ENCODE measurements at places on chromosomes 12 and 14. TPM values are rescaled to one million over a fixed set of nuclear protein-coding genes. Genes with fewer than 3 reads are reported as not detected.

The MDGA2 gene
- 0.19 TPM for total RNA-seq

The VRTN gene
- not detected for total RNA-seq

The PLD4 gene
- total RNA-seq = 0.44 TPM

The PTPRB gene
- total RNA-seq = 38.7 TPM

The TRPV4 gene
- 0.33 TPM for total RNA-seq

The FLVCR2 gene
- 3.2 TPM for total RNA-seq

The SLC5A8 gene
- total RNA-seq = not detected

The CCDC184 gene
- total RNA-seq = 1.0 TPM

DNA sequence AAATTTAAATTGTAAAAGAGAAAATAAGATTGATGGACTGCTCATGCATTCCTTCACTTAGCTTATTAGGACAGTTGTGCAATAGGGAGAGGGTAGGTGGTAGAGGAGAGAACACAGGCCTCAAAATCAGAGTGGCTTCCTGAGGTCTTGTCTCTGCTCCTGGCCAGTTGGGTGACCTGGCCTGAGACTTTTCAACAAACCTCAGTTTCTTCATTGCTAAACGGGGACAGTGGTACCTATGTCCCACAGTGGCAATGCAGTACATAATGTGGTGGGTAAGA is 2.6 kb downstream of the MAP3K12 start:
- DNase-seq = no peak
- H3K27ac ChIP-seq = peak overlapping the region; percentile 51
- H3K36me3 ChIP-seq = no peaks in the 10 kb centered on the region
- peak overlapping the region; percentile 6 for H3K4me3 ChIP-seq

GRCh38 chr14:81314443-81315175 is 85.5 kb downstream of the STON2 start:
- no peak for DNase-seq
- H3K36me3 ChIP-seq = no peaks in the 10 kb centered on the region
- H3K27ac ChIP-seq = no peak overlapping the region
- H3K4me1 ChIP-seq = peaks cover 7% of the 10 kb centered on the region
- H3K27me3 ChIP-seq = peaks cover under 1% of the 10 kb centered on the region

DNA sequence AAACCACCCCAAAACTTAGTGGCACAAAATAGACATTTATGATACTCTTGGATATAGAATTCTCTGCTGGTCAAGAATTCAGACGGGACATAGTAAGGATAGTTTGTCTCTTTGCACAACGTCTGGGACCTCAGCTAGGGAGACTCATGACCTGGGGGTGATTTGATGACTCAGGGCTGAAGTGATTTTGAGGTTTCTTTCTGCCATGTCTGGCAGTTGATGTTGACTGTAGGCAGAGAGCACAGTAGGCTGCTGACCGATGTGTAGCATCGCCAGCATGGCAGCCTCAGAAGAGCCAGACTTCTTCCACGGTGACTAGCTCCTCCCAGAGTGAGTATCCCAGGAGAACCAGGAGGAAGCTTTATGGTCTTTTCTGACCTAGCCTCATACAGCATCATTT is 88.9 kb upstream of the FRMD6 start:
- H3K27me3 ChIP-seq = no peaks in the 10 kb centered on the region
- H3K4me1 ChIP-seq = no peaks in the 10 kb centered on the region
- H3K27ac ChIP-seq = no peak overlapping the region
- no peak overlapping the region for H3K4me3 ChIP-seq
- no peak for DNase-seq
- no peaks in the 10 kb centered on the region for H3K36me3 ChIP-seq

- H3K4me3 ChIP-seq = no peak overlapping the region
- H3K36me3 ChIP-seq = no peaks in the 10 kb centered on the region
- no peak for DNase-seq
- no peak overlapping the region for H3K27ac ChIP-seq
These were observed 21.0 kb upstream of the TUNAR start for GRCh38 chr14:95855606-95856005.

GRCh38 chr12:68460236-68460635 is 128.1 kb upstream of the MDM1 start:
- H3K4me1 ChIP-seq = peaks cover 8% of the 10 kb centered on the region
- no peak overlapping the region for H3K4me3 ChIP-seq
- no peak for DNase-seq
- H3K36me3 ChIP-seq = no peaks in the 10 kb centered on the region

- peaks cover 64% of the 10 kb centered on the region for H3K4me1 ChIP-seq
- DNase-seq = no peak
- H3K36me3 ChIP-seq = no peaks in the 10 kb centered on the region
- H3K27me3 ChIP-seq = no peaks in the 10 kb centered on the region
- H3K27ac ChIP-seq = peak overlapping the region; percentile 4
These were observed 79.9 kb downstream of the DAD1 start for GRCh38 chr14:22509036-22509709.

DNA sequence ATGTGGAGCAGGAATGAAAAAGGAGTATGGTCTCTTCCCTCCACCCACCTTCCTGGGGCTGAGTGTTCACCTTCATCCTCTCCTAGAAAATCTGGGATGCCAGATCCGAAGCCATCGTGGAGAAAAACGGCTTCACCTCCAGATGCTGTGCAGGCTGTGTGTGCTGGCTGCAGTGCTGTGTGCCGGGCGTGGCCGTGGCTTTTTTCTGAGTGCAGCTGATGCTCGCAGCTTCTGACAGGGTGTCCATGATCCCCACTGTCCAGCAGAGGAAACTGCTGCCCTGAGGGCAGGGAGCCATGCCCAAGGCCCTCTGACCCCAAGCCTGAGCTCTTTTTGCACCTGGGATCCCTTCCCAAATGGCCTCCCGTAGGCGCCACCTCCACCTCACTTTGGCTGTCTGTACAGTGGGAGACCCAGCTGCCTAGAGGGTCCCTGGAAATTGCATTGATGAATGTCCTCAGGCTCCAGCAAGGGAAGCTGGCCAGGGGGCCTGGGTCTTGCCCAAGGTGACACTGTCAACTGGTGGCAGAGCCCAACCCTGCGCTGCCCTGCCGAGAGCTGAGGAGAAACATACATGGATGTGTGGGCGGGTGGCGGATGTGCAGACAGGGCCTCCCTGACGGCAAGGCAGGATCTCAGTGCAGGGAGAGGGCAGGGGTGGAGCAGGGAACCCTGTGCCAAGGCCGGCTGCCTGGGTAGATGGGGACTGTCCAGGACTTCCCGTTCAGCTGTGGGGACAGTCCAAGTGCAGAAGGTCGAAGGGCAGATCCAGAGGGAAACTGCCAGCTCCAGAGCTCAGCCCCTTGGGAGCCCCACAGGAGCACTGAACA is 53.3 kb downstream of the BEGAIN start:
- H3K36me3 ChIP-seq = peaks cover 16% of the 10 kb centered on the region
- H3K4me1 ChIP-seq = peaks cover 8% of the 10 kb centered on the region
- no peak overlapping the region for H3K4me3 ChIP-seq
- H3K27me3 ChIP-seq = no peaks in the 10 kb centered on the region
- H3K27ac ChIP-seq = no peak overlapping the region
- DNase-seq = peak; percentile 16

- H3K36me3 ChIP-seq = no peaks in the 10 kb centered on the region
- H3K4me1 ChIP-seq = peaks cover 30% of the 10 kb centered on the region
These were observed 574 bp downstream of the PAWR start for GRCh38 chr12:79690142-79690637.

GRCh38 chr12:79934281-79935020 is 446 bp downstream of the PPP1R12A start:
- peak overlapping the region; percentile 92 for H3K4me3 ChIP-seq
- no peaks in the 10 kb centered on the region for H3K36me3 ChIP-seq
- no peak for DNase-seq
- H3K4me1 ChIP-seq = peaks cover 70% of the 10 kb centered on the region
- peak overlapping the region; percentile 96 for H3K27ac ChIP-seq
- no peaks in the 10 kb centered on the region for H3K27me3 ChIP-seq

GRCh38 chr12:39161465-39162085 is 256.2 kb upstream of the CPNE8 start:
- no peak overlapping the region for H3K27ac ChIP-seq
- H3K27me3 ChIP-seq = no peaks in the 10 kb centered on the region
- no peaks in the 10 kb centered on the region for H3K36me3 ChIP-seq
- no peak for DNase-seq

GRCh38 chr14:97116546-97116945 is 319.4 kb downstream of the VRK1 start:
- H3K4me3 ChIP-seq = no peak overlapping the region
- no peak overlapping the region for H3K27ac ChIP-seq
- DNase-seq = no peak
- H3K36me3 ChIP-seq = no peaks in the 10 kb centered on the region
- peaks cover 67% of the 10 kb centered on the region for H3K27me3 ChIP-seq

DNA sequence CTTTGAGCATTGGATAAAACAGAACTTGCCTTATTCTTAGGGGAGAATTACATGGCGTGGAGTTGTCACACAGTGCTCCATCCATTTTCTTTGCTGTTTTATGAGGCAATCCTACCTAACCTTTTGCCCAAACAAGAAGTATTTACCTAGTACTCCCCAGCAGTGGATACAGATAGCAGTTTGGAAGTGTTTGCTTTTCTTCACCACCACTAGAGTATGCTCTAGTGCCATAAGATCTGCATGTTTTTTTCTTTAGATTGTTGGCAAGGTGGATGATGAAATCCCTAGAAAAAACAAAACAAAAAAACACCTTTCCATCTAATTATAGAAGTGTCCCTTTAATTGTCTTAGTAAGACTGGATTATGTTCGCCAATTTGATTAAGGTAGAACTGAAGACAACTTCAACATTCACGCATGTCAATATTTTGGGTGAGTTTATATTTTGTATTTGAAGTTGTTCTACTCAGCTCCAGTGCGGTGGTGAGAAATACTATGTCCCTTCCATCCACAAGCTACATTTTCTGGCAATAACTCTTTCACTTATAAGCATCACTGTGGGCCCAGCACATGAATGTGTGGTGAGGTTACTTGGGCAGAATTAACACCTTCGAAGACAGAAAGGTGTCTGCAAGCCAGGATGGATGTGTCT is 23.6 kb upstream of the TMEM260 start:
- H3K4me3 ChIP-seq = no peak overlapping the region
- H3K27me3 ChIP-seq = peaks cover 93% of the 10 kb centered on the region

DNA sequence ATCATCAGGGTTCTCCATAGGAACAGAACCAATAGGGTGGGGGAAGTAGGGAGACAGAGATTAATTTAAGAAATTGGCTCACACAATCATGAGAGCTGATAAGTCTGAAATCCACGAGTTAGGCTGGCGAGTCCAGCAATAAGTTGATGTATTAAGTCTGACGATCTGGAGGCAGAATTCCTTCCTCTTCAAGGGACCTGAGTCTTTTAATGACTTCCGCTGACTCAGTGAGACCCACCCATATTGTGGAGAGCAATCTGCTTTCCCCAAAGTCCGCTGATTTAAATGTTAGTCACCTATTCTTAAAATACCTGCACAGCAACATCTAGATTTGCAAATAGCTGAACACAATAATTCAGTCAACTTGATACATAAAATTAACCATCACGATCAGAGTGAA is 97.8 kb downstream of the SPTSSA start:
- no peak for DNase-seq
- H3K27ac ChIP-seq = peak overlapping the region; percentile 67
- H3K36me3 ChIP-seq = no peaks in the 10 kb centered on the region

GRCh38 chr14:71592361-71592760 is 339.9 kb upstream of the RGS6 start:
- H3K27ac ChIP-seq = no peak overlapping the region
- no peaks in the 10 kb centered on the region for H3K4me1 ChIP-seq
- no peaks in the 10 kb centered on the region for H3K27me3 ChIP-seq
- H3K36me3 ChIP-seq = no peaks in the 10 kb centered on the region
- no peak overlapping the region for H3K4me3 ChIP-seq
